ENCODE measurements at places on chromosomes 2 and 18.

GRCh38 chr2:73033142-73033765 lies 38.3 kb downstream of the SFXN5 start:
- no peak for DNase-seq

GRCh38 chr2:189138800-189139199 lies 40.8 kb downstream of the COL5A2 start:
- DNase-seq = no peak

DNA sequence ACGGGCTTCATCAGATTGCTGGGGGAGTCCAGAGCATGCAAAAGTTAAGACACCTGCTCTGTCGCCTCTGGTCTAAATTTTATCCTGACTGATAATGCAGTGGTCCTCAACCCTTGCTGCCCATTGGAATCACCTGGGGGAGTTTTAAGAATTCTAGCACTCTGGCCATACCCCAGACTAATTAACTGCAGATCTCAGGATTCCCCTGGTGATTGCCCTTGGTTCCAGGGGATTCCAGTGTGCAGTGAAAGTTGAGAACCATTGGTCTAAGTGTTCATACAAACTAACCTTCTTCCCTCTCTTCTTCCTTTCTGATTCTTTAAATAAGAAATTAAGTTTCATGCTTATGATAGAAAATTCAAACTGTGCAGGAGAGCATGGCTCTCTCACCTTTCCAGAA lies 105.7 kb upstream of the MGAT5 start:
- no peak for DNase-seq

DNA sequence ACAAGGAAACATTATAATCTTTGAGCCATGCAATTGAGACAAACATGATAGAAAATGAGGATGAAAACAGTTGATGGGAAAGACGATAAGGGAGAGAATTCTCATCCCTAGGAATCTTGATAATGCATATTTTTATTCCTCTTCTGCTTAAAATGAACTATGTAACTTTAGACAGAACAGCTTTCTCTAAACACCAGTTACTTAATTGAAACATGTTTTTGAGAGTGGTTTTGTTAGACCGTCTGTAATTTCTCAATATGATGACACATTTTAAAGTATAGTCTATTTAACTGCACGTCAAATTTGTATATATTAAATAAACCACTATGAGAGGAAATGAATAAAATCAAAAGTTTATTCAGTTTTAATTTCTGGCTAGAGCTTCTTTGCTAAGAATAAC lies 1453.9 kb upstream of the NXPH2 start:
- no peak for DNase-seq

- DNase-seq = no peak
Observed at GRCh38 chr2:226378753-226379705, 420.6 kb downstream of the IRS1 start.

GRCh38 chr2:206069417-206069816 lies 16.6 kb downstream of the INO80D start:
- DNase-seq = no peak

- no peak for DNase-seq
Observed at GRCh38 chr2:212299943-212300342, 238.7 kb downstream of the ERBB4 start.

- peak; percentile 70 for DNase-seq
Observed at GRCh38 chr18:64806232-64806631, 657.3 kb upstream of the LINC00305 start.

GRCh38 chr2:106261871-106262321 lies 67.8 kb upstream of the UXS1 start:
- no peak for DNase-seq

DNA sequence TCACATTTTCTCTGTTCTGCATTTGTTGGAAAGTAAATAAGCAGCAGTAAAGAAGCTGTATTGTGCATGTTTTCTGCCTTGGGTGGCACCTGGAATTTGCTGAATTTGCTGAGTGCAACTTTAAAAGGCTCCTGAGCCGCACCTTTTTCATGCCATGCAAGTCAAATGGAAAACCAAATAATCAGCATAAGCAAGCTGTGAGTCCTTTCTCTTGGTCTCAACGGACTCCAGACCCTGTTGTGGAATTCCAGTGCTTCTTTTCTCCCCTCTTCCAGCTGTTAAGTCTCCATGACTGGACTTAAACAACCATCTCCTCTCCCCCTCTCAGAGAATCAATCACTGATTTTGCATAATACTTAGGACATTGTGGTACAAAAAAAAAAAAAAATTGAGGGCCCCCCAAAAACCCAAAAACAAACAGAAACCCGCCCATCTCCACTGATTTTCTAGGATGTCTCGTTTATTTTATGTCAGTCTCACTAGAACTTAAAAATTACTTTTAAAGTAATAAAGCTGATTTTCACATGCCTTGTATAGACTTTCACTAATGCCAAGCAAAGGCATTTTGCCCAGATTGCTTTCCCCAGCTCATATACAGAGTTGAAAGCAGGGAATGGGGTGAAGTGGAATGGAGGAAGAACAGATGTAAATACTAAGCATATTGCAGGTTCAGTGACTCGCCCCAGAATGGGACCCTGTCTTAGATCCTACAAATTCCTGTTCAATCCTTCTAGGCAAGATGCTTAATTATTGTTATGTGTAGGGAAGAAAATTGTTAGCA lies 5.1 kb upstream of the CETN1 start:
- no peak for DNase-seq

DNA sequence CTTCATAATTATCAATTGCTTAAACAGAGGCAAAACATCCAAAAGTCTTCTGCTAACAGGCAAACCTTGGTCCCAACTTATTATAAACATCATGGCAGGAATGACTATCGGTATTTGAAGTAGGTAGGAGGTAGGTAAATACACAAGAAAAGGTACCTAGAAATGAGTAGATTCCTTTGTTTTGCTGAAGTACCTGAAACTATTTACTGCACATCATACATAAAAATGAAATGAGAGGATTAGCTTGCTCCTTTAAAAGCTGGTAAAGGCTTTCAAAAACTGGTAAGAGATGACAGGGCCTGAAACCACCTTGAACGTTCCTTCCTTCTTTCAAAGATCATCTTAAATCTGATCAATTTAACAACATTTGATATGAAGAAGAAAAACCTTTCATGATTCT lies 55.2 kb upstream of the MAPRE2 start:
- no peak for DNase-seq

DNA sequence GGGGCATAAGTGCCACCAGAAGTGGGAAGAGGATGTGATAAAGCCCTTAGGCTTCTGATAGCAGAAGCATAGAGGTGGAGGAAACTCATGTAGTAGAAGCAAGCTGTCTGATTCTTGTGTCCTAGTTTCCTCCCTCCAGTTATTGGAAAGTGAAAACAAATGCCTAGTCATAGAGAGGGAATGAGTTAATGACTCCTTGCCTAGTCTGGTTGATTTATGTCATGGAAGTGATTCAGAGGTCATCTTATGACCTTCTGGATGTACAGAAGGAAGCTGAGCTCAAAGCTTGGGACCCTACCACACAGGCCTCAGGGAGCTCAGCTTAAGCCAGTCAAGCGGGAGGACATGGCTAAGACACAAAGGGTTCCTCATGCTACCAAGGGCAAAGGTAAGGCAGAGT lies 232.2 kb downstream of the THSD7B start:
- DNase-seq = no peak

DNA sequence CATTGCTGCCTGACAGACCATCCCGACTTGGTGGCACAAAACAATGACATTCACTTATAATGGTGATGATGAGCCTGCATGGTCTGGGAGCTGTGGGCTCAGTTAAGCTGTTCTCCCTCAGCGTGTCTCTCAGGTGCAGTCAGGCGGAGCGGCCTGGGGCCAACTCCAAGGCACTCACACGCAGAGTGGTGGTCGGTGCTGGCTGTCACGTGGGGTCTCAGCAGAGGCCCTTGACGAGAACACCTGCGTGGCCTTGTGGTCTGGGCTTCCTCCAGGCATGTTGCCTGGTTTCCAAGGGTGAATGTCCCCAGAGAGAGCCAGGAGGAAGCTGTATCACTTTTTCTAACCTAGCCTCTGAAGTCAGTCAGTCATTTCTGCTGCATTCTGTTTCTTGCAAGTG lies 29.8 kb downstream of the ARMC9 start:
- no peak for DNase-seq

GRCh38 chr18:3654442-3655253 lies 204.7 kb downstream of the TGIF1 start:
- no peak for DNase-seq

GRCh38 chr2:143740431-143740830 lies 611.2 kb downstream of the ARHGAP15 start:
- no peak for DNase-seq

DNA sequence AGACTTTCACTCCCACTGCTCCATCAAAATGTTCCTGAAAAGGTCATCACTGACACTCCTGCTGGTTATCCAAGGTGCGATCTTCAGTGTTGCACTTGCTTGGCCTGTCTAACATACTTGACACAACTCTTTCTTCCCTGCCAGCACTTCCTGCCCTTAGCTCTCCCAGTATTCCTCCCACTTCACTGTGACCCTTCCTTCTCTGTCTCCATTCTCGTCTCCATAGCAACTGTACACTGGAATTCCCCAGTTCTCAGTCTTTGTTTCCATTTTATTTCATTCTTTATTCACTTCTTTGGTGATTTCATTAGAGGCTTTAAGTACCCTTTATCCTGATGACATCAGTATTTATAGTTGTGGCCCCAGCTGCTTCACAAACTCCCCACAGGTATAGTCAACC lies 333.0 kb downstream of the IRS1 start:
- no peak for DNase-seq

DNA sequence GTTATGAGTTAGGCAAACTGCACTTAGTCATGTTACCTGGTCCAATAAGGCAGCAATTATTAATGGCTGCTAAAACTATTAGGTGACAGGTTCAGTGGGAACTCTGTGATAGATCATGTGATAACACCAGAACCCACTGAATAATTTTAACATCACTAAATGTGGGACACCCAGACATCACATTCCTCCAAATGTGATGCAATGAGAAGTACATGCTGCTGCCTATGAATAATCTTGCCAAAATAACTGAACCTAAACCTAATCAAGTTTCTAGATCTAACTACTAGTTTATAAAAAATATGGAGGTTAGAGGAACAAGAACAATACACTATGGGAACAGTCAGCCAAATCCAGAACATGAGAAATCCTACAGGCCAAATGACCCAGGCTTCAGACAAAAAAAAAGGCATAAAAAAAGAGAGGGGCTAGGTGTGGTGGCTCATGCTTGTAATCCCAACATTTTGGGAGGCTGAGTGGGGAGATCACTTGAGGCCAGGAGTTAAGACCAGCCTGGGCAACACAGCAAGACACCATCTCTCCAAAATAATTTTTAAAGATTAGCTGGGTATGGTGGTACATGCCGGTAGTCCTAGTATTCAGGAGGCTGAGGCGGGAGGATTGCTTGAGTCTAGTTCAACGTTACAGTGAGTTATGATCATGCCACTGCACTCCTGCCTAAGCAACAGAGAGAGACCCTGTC lies 7.0 kb upstream of the ACTR2 start:
- DNase-seq = no peak

DNA sequence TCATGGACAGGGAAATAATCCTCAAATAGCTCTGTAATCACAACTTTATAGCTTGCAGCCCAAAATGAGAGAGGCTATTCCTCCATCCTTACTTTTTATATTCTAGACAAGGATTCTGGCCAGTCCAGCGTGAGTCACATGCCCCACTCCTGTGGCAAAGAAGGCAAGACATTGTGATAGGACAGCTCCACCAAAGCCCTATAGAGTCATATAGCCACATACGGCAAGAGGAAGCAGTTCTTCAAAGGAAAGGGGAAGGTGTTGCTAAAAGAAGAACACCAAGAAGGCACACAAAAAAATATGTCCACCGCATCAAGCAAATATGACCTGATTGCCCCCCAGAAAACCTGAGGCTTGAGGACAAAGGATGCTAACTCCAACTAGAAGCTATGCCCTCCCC lies 3.4 kb upstream of the GFPT1 start:
- DNase-seq = no peak

GRCh38 chr18:63161761-63162195 lies 157.8 kb downstream of the BCL2 start:
- peak; percentile 70 for DNase-seq

- no peak for DNase-seq
Observed at GRCh38 chr2:42929546-42930024, 137.2 kb upstream of the HAAO start.

DNA sequence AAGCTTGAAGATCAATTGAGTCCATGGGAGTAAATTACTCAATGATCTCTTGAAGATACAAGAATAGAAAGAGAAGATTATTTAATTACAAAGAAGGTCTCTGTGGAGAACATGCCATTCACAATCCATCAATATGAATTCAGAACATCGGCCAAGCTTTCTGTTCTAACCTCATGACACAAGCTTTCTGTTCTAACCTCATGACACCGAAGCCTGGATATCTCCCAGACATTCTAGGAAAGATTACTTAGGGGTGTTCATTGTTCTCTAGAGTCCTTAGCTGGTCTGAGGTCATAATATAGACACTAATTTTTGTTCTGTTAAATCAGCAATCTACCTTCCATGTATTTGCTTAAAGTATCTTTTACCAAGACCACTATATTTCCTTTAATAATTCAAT lies 95.5 kb downstream of the RDH14 start:
- DNase-seq = no peak

GRCh38 chr2:200177971-200178911 lies 128.3 kb upstream of the SPATS2L start:
- DNase-seq = no peak

DNA sequence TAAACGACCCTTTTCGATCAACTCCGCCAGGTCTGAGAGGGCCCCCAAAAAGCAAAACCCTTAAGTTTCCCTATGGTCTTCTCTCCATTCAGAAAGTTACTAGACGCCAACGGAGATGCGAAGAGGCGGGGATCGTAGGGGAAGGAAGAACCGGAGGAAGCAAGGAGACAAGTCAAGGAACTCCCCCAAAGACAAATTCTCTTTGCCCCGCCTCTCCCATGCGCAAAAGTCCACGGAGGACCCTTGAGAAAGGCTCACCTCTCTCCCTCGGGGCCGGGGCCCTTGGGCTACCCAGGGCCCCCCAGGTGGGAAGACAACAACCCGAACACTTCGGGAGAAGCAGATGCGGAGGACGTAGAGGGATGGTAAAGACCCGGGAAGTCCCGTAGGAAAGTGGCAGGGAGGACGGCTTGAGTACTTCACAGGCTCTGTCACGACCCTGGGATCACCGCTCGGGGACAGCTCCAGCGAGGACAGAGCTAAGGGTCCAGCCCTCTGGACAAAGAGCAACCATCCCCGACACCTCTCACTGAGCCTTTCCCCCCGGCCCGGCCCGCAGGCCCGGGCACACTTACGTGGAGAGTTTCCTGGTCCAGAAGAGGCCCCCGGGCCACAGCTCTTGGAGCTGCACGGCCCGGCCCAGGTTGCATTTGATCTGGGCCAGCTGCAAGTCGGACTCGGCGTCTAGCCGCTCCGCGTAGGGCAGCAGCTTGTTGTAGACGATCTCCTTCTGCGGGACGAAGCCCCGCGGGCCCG lies 647 bp downstream of the PSME4 start:
- peak; percentile 47 for DNase-seq

All from head of caudate nucleus (tissue), 42 donors.